ENCODE measurements at places on chromosomes 7 and 10. TPM values are rescaled to one million over a fixed set of nuclear protein-coding genes. Genes with fewer than 3 reads are reported as not detected.

GRCh38 chr7:130418306-130418705, 22.5 kb downstream of the CEP41 start:
- peaks cover 3% of the 10 kb centered on the region for H3K4me1 ChIP-seq
- peak; percentile 30 for DNase-seq
- H3K36me3 ChIP-seq = no peaks in the 10 kb centered on the region
- no peak overlapping the region for H3K27ac ChIP-seq

GATA3 gene
- not detected for total RNA-seq

DNA sequence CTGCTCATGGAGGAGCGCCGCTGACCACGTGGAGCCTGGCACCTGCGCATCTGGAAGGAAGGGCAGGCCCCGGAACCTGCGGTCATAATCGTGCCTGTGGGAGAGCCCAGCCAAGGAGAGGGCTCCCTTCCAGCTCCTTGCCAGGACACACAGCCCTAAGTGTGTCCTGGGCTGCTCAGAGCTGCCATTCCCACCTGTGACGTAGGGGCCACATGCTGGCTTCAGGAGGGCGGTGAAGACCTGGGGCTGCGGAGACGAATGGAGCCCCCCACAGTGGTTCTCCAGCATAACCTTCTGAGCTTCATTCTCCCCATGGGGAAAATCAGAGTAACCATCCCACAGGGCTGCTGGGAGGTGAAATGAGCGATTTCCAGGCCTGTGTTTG, 127.6 kb upstream of the CHST15 start:
- no peak overlapping the region for H3K27ac ChIP-seq
- no peaks in the 10 kb centered on the region for H3K27me3 ChIP-seq

GRCh38 chr7:47610506-47611044, 28.7 kb upstream of the TNS3 start:
- H3K4me3 ChIP-seq = no peak overlapping the region
- H3K36me3 ChIP-seq = no peaks in the 10 kb centered on the region
- H3K27ac ChIP-seq = peak overlapping the region; percentile 86
- no peaks in the 10 kb centered on the region for H3K27me3 ChIP-seq

DNA sequence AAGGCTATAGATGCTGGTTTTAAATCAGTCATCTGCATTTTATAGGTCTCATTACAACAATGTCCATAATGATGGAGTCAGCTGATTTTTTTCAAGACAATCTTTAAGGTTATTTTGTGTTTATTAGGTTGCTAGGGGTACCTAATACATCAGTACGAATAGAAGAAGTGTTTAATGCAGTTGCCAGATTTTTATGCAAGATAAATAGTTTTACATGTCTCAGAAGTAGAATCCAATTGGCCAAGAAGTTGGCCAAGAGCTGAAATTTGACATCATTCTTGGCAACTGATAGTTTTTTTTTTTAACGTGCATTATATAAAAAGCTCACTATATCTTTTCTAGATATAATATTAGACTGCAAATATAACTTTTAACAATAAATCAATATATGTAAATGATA, 208.5 kb downstream of the TRIL start:
- H3K27ac ChIP-seq = no peak overlapping the region
- H3K36me3 ChIP-seq = no peaks in the 10 kb centered on the region
- DNase-seq = peak; percentile 23

- H3K36me3 ChIP-seq = no peaks in the 10 kb centered on the region
- H3K27me3 ChIP-seq = peaks cover 65% of the 10 kb centered on the region
- DNase-seq = no peak
- no peak overlapping the region for H3K27ac ChIP-seq
Observed at GRCh38 chr10:70939441-70940003, 51.2 kb upstream of the PCBD1 start.

- peaks cover 11% of the 10 kb centered on the region for H3K4me1 ChIP-seq
- H3K4me3 ChIP-seq = no peak overlapping the region
Observed at GRCh38 chr10:125141150-125141859, 19.1 kb downstream of the CTBP2 start.

GRCh38 chr10:79223091-79224048, 123.9 kb upstream of the PPIF start:
- H3K36me3 ChIP-seq = peaks cover 49% of the 10 kb centered on the region
- H3K4me1 ChIP-seq = peaks cover 49% of the 10 kb centered on the region
- DNase-seq = peak; percentile 86
- no peaks in the 10 kb centered on the region for H3K27me3 ChIP-seq
- H3K27ac ChIP-seq = peak overlapping the region; percentile 35

GRCh38 chr7:141444961-141445360, 106.2 kb upstream of the AGK start:
- H3K27me3 ChIP-seq = no peaks in the 10 kb centered on the region
- no peak overlapping the region for H3K27ac ChIP-seq
- H3K4me1 ChIP-seq = no peaks in the 10 kb centered on the region
- H3K36me3 ChIP-seq = no peaks in the 10 kb centered on the region
- H3K4me3 ChIP-seq = no peak overlapping the region

Data from IMR-90 (cell line).